ENCODE measurements at places on chromosomes 7 and 10.

DNA sequence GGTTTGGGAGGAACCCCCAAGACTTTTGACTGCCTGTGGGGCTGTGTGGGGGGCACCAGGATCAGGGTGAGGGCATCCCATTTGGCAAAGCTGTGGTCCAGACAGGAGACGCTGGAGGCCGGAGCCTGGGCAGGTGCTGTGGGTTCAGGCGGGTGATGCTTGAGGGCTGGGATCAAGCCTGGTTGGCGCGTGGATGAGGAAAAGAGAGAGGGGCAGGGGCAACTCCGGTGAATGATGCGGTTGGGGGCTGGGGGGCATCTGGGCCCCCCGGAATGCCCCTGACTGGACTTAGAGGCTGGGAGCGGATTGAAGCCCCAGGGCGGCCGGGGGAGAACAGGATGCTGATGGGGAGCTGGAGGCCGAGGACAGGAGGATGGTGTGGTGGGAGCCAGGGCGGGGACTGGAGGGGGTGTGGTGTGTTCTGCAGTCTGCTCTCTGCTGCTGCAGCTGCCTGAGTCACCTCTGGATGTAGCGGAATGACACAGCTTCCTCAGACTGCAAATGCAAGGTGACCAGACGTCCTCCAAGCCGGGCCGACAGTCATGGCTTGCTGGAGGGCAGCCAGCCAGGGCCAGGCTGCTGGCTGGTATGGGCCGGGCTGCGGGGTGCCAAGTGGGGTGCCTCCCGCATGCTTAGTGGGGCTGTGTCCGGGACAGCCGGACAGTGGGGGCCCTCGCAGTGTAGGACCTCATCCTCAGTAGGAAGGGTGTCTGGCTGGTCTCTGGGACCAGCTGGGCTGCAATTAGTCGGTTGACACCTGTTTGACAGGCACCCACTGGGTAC, 3.2 kb downstream of the MAFK start:
- DNase-seq = no peak

DNA sequence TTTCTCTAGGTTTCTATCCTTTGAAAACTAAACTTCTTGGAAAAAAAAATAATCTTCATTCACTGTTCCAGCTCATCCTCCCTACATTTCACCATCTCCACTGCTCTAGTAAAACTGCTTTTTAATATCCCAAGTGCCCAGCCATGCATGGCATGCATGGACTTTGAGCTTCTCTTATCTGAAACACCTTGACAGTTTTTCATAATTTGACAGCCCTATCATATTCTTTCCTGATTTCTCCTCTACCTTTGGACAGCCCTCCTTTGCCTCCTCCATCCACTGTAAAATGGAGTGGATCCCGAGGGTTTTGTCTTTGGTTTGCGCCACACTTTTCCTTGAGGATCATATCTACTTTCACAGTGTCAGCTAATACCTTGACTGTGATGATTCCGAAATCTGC, 212.8 kb downstream of the ANK3 start:
- no peak for DNase-seq

GRCh38 chr10:80700760-80701444, 163.2 kb downstream of the SH2D4B start:
- no peak for DNase-seq

DNA sequence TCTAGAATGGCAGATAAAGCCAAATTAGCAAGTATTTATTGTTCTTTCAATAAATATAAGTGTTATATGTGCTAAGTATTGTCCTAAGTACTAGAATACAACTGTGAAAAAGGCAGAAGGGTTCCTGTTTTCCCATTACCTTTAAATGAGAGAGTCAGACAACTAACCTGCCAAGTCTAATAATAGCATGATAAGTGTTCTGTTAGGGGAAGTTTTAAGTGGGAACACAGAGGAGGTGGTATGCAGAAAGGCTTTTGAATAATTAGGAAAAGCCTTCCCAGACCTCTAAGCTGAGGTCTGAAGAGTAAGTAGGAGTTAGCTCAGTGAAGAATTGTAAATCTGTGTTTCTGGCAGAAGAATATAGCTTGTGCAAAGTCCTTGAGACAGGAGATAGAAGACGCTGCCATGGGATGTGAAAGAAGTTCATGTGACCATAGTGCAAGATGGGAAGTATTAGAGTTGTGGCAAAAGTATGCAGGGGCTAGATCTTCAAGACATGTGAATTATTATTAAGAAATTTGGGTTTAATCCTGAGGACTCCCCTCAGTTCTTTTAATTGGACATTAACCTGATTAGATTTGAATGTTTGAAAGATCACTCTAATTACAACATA, 12.5 kb downstream of the SHOC2 start:
- DNase-seq = no peak

GRCh38 chr10:84264611-84265141, 19.8 kb downstream of the RGR start:
- peak; percentile 9 for DNase-seq

GRCh38 chr7:81002421-81002820, 83.6 kb upstream of the SEMA3C start:
- no peak for DNase-seq

GRCh38 chr7:150946421-150947240, 31.5 kb downstream of the KCNH2 start:
- no peak for DNase-seq

DNA sequence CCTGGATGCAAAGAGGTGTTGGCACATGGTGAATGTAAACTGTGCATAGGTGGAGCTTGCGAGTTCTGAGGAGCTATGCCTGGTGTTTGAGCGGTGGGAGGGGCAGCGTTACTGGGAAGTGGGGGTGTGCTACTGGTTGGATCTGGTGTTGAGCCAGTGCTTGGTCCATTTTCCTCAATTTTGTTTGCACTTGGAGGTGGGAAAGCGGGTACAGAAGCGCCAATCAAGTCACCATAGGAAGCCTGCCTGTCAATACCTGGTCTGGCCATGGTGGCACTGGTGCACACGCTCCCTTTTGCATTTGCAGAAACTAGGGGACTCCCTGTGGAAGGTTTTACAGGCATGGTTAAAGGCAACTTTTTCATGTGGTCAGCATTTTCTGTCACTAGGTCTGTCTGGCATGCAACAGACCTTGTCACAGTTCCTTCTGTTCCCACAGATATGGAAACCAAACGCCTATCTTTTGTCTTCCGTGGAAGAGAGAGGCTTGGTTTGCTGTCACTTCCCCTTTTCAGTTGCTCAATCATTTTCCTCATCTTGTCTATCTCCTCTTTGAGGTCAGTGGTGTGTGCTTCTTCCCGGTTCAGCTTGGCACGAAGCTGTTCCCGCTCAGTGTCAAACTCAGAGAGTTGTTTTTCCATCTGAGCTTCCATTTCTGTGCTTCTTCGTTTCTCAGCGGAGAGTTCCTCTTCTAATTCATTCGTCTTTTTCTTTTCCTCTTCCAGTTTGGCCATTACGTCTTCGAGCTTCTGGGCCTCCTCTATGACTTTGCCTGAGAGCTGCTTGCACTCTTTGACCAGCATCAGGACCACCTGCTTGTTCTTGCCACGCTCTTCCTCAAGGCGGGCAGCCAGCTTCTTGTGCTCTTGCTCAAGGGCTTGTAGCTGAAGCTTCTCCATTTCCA, 81.1 kb downstream of the CTTNBP2 start:
- DNase-seq = no peak

- no peak for DNase-seq
Measured at GRCh38 chr7:70775570-70776156, 356.3 kb upstream of the GALNT17 start.

GRCh38 chr10:115093286-115093775, at the start of gene ATRNL1:
TSS of gene ATRNL1 (plus strand) at chr10:115093365. CDS start at chr10:115093751, 386 bp downstream.
- peak; percentile 56 for DNase-seq

GRCh38 chr7:40761762-40762560, 627.2 kb downstream of the SUGCT start:
- no peak for DNase-seq

GRCh38 chr10:133328358-133329343, 8.0 kb downstream of the CALY start:
- no peak for DNase-seq

DNA sequence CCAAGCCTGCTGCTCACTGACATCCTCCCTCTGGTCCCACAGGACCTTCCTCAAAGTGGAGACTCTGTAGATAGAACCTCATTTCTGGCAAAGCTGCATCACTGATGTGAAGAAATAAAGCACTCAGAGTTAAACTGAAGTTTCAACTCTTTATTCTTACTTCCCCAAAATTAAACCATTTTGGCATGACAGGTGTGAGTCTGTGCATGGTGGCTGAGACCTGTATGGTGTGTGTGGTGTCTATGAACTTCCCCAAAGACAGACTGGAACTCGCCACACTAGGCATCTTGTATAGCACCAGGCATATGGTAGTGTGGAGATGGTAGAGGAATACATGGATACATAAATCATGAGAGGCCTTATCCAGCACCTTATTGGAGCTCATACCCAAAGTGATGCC, 6.6 kb upstream of the WDFY4 start:
- DNase-seq = no peak

- DNase-seq = no peak
Measured at GRCh38 chr7:33339074-33339790, 209.9 kb downstream of the BBS9 start.

DNA sequence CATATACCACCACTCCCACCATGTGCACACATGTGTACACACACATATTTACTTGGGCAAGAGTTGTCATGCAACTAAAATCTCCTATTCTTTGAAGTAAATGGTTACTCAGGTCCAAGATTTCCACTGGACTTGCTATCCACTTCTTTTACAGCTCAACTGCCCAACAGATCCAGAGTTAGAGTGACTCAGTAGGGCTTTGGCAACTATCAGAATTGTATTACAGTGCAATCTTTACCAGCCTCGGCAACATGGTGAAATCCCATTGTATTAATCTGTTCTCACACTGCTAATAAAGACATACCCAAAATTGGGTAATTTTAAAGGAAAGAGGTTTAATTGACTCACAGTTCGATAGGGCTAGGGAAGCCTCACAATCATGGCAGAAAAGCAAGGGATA, 51.9 kb upstream of the ABLIM1 start:
- no peak for DNase-seq

DNA sequence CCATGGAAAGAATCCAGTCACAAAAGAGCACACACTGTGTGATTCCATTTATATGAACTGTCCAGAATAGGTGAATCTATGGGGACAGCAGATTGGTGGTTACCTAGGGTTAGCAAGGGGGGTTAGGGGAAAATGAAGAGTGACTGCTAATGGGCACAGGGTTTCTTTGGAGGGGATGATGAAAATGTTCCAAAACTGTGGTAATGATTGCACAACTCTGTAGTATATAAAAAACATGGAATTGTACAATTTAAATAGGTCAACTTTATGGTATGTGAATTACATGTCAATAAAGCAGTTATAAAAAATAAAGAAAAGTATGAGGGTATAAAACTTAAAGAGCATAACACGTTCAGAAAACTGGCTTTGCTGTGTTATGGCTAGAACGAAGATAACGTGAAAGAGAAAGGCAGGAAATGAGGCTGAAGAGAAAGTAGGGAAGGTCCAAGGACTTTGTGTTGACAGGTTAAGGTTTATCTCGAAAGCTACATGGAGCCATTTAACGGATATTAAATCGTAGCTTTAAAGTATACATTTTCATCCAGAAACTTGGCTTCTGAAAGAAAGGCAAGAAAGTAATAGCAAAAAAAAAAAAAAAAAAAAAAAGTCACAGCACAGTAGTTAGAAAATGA, 26.4 kb upstream of the MSS51 start:
- no peak for DNase-seq

DNA sequence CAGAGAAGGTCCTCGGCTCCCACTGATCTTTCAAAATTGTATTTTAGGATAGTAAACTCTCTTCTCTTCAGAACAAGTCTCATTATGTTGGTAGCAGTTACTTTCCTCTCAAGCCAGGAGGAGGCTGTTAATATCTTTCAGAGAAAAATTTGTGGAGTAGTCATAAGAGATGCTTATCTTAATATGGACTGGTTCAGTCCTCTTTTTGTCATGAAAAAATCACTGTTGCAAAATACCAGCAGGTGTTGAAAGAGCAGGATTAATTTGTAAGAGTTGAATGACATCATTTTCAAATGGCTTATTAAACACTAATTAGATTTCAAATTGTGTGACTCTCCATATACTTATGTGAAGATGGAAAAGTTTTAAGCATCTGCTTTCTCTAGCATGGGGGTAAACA, 662.5 kb downstream of the POM121L12 start:
- DNase-seq = no peak

DNA sequence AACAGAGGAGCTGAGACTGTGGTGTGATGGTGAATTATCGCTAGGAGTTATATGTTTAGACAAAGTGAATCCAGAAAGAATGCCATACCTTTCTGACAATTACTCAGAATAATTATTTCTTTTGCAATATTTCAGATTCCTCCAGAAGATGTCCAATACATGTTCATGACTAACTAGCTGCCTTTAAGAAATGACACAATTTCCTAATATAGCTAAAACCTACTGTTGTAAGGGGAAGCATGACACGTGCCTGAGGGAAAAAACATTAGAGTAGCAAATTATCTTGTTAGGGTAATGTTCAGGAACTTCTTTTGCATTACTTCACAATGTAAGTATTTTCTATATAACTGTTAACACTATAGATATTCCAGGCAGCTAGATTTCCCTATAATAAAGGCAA, 150.3 kb downstream of the COL28A1 start:
- DNase-seq = no peak

DNA sequence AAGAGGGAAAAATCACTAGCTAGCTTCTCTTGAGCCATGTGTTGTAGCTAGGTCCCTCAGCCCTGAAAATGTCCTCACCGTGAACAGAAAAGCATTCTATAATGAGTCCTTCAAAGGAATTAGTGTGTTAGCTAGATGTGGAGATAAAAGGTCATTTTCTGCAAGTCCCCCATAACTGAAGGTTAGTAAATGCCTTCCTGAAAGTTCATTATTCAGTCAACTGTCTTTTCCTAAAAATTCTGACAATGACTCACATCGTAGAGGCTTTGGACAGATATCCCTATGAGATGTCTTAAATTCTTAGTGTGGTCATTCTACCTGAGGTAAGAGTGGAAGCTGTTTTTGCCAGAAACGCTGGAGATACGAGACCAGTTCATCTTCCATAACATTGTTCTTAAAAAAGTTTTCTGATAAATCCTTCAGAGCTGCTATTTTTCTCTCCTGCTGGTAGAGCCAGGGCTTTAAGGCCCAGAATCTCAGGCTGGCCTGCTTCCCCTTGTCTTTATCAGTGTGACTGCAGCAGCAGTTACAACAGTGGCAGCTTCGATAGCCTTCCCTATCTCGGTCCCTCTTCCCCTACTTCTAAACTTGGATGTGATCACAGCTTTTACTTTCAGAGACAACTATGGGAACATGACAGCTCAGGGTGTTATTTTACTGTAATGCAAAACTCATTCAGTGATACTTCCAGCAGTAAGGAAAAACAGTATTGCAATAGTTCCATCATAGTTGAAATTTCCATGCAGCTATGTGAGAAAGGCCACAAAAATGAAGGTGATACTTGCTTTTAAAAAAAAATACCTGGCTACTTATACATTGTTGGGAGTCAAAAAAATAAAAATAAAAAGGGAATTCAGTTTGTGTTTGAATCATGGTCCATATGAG, 37.3 kb upstream of the PRKAR2B start:
- DNase-seq = no peak

Data from NCI-H187 (cell line).